Daoy (cell line): ENCODE measurements at places on chromosomes 7 and 10. TPM values are rescaled to one million over a fixed set of nuclear protein-coding genes. Genes with fewer than 3 reads are reported as not detected.

DNA sequence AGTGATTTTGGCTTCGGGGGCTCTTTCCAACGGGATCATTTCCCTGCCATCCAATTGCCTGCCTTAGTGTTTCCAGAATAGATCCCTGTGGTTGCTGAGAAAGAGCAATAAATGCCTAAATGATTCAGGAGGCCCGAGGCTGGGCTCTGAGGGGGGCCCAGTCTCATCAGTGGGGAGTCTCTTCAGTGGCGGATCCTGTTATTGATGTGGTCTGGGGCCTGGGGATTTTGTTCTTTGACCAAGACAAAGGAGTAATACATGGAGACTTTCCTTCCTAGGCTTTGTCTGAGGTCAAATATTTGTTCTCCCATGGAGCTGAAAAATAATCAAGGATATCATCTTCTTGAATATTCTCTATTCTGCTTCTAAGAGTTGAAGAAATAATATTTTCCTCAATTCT, 40.8 kb downstream of the TAS2R41 start:
- peak; percentile 64 for DNase-seq

DNA sequence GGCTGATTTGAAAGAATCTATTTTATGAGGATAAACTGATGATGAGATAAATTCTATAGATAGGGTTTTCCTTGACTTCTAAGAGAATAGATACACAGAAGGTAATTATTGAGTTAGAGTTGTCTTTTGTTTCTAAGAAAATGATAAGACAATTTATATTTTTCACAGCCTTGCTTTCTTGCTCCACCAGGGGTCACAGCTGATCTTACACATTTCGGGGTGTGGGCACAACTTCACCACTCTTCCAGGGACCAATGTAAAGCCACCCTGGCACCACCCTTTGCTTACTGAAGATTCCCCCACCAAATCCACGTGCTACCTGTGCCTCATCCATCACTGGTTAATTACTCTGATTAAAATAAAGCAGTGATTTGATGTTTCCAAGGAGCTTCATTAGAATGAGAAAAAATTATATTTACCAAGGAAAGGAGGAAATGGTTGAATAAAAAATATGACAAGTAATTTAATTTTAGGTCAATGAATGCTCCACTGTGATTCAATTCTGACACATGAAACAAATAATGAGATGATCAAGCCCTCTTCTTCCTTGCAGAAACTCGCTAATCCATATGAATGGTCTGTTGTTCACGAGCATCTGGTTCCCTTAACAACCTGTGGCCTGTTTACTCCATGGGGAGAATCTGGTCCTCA, 177.3 kb upstream of the TNS3 start:
- DNase-seq: peak; percentile 55

Gene CALCR
- not detected in 2 replicates for total RNA-seq

Gene ABCB1
- total RNA-seq: 11.8 and 18.9 TPM in 2 replicates

- no peak for DNase-seq
Measured at GRCh38 chr10:122188706-122189105, 82.4 kb upstream of the BTBD16 start.
